ENCODE measurements at places on chromosomes 4 and X.

DNA sequence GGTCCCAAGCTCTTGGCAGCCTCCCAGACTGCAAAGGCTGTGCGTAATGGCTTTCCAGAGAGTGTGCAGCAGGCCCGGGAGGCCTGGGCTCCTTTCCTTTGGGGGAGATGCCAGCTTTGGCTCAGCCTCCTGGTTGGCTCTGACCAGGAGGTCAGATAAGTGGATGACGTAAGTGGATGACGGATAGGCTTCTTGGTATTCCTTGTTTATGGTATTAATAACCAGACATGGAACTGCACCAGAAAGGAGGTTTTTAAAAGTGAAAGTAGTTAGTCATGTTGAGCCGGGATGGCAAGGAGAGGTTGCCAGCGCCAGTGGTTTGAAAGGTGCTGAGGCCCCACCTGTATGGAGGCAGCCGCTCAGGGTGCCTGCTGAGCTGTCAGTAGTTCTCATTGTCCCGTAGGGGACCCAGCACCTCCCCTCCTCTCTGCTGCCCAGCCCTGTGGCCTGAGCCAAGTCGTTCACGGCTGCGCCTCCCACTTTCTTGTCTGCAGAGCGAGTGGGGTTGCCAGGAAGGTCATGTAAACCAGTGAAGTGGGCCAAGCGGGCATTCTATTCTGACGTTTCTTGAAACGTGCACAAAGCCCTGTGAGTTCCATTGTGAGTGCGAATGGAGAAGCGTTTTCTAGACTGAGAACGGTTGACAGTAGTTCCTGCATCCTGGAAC is 28.7 kb upstream of the STOX2 start:
- no peak for DNase-seq

GRCh38 chr4:17578482-17578891 is 1.5 kb downstream of the LAP3 start:
- no peak for DNase-seq

- DNase-seq: no peak
These were observed 9.3 kb upstream of the SAT1 start for GRCh38 chrX:23773601-23774175.

DNA sequence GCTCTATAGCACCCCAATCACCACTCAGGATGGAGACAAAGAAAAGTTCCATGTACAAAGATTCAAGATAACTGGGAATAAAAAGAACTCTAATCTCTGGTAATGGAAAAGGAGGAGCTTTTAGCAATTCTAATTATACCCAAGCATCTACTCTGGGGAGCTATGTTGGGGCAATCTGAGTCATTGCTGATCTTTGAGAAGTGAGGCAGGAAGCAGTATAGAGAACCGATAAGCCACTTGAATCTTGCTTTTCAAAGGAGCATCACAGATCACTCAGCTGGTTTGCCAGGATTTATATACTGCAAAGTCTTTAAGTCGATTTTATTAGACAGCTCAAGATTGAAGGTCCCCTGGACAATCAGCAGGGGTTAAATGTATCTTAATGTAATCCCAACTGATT is 220.0 kb downstream of the ENOX2 start:
- no peak for DNase-seq

DNA sequence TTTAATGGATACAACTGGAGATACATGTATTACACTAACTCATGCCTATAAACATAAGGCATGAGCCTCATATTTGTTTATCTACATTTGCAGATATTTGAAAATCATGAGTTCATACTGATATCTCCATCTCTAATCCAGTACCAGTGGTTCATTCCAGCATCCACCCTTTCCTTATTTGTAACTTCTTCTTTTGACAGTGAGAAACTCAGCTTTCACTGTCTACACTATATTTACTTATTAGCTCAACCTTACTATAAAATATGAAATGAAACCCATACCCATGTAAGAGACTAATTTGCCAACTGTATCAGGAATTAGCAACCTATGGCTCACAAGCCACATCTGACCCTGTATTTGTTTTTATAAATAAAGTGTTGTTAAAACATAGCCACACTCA is 161.9 kb upstream of the GPRIN3 start:
- no peak for DNase-seq

DNA sequence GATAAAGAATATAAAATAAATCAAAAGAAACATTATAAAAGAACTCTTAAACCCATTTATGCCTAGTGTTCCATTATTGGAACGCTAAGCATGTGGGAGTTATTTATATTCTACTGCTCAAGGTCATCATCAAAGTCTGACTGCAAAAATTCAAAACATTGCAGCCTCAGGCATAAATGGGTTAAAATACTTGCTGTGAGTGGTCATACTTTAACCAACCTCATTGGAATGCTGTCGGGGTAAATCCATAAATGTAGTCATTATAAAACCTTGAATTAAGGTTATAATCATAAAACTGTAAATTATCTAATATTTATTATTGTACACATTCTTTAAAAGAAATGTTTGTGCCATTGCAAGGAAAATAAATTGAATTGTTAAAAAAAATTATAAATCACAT is 55.0 kb downstream of the RPS6KA6 start:
- DNase-seq: no peak

- DNase-seq: no peak
These were observed 21.7 kb upstream of the CD38 start for GRCh38 chr4:15756361-15756861.

GRCh38 chr4:163157157-163157556 is 9.5 kb downstream of the NAF1 start:
- no peak for DNase-seq

DNA sequence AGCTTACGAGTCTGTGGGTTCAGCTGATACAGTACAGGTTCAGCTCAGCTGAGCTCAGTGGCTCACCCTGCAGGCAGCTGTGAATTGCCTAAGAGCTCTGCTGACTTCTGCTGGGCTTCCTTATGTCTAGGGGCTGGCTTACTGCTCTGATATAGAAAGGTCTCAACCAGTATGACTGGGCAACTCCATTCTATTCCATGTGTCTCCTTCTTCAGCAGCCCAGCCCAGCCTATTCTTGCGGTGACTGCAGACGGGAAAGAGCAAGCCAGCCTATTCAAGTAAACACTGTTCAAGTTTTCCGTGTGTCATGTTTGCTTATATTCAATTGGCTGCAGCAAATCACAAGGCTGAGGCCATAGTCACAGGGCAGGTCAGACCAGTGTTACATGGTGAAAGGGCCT is 615.4 kb upstream of the ZFP42 start:
- no peak for DNase-seq

DNA sequence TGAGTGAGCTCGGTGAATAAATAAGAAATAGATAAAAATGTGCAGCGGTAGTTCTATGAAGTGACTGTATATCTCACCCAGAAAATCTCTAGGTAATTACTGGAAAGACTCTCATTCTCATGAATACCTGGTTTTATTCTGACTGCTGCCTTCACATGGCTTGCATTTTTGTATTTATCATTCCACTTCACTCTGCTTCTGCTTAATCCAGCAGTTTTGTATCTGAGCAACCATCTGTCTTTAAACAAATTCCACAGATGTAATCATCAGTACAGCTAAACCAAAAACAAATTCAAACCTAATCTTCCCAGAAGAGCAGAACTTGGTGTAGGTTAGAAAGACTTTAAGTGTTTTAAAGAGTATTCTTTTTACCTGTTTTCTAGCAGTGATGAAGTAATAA is 11.2 kb upstream of the ALB start:
- no peak for DNase-seq

- DNase-seq: no peak
These were observed 109.2 kb upstream of the HS3ST1 start for GRCh38 chr4:11537846-11538245.

DNA sequence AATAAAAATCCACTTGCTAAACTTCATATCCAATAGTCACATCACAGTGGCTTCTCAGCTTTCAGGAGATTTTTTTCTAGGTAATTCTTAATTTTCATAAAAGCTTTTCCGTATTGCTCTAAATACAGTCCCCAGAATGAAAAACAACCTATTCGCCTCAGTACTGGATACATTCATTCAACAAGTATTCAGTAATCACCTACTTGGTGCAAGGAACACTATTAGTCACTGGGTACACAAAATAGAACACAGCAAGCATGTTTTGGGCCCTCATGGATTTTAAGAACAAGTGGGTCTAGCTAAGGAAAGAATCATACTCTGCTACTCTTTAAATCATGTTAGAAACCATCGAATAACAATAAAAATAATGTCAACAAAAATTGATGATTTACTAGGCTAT is 2.8 kb upstream of the BEX3 start:
- no peak for DNase-seq

DNA sequence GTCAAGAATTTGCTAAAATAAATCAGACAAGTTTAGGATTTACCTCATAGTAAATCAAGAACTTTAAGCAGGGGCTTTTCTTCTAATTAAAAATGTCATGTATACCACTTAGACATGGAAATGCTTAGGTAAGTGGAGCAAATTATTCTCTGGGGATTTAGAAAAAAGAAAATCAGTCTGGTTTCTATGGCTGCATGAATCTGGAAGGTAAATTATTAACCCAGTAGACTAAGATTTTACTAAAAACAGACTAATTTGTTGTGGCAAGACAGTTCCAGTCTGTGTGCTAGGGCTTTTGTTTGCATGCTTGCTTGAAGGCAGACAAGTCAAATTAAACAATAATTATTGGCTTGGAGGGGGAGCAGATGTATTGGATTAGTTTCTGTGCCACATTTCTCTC is 140.6 kb downstream of the TBL1X start:
- DNase-seq: no peak

GRCh38 chrX:30220661-30221060 is 5.3 kb downstream of the MAGEB2 start:
- no peak for DNase-seq

- no peak for DNase-seq
These were observed 170.3 kb upstream of the PUDP start for GRCh38 chrX:7318241-7318640.

DNA sequence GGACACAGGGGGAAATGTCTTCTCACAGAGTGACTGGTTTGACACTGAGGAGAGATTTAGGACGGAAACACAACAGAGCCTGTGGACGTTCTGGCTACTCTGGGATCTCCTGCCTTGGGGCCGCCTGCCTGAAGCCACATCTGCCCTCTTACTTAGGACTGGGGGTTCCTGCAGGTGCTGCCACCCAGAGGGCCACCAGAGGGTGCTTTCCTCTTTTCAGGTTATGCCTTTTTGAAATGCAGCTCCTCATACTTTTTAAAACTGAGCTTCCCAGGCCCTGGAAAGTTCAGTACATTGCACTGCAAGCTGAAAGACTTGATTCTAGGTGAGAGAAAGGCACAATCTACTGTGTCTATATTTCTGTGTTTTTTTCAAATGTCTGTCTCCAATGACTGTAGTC is 92.2 kb upstream of the PGRMC2 start:
- no peak for DNase-seq

DNA sequence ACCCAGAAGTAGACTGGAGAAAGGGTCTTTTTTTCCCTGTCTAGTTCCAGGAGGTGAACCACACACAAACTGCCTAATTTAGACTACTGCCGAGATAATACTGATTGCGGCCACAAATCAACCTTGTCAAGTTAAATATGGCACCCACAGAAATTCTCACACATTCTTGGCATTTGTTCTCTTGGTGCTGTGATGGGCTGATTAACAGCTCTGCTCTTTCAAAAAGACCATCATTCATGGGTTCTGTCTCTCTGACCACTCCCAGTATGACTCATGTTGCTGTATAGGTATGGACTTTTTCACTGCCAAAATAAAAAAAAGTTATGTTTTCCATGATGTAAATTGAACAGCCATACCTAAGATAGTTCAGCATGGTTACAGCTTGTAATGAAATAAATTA is 1003.5 kb upstream of the LCORL start:
- DNase-seq: no peak

GRCh38 chr4:89434364-89434988 is 126.9 kb upstream of the GPRIN3 start:
- DNase-seq: no peak

DNA sequence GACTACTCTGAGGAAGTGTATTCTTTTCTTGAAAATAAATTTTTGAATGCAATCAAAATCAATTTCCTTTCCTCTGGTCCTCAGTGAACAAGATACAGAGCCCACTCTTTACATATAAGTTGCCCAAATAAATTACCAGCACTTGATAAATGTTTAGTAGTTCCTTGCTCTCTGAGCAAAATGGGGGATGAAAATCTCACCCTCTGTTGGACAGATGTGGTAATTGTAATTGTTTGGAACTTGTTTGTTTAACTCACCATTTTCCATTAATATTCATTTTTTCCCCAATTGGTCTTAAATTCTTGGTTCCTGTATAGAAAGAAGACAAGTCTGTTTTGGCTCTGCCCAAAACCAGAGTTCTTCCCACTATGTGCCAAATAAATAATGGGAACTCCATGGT is 146.3 kb downstream of the LDB2 start:
- no peak for DNase-seq

DNA sequence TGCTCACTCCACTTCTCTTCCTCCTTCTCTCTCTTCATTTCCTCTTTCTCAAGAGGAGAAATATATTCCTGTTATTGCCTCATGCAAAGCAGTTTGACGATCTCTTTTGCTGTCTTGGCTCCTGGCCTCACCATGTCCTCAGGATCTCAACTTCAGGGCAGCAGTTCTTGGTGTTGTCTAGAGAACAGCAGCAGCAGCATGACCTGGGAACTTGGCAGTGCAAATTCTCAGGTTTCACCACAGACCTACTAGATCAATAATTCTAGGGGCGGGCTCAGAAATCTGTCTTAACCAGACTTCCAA is 193.4 kb upstream of the EDNRA start:
- no peak for DNase-seq

GRCh38 chrX:39899856-39900776 is 197.6 kb downstream of the BCOR start:
- no peak for DNase-seq

DNA sequence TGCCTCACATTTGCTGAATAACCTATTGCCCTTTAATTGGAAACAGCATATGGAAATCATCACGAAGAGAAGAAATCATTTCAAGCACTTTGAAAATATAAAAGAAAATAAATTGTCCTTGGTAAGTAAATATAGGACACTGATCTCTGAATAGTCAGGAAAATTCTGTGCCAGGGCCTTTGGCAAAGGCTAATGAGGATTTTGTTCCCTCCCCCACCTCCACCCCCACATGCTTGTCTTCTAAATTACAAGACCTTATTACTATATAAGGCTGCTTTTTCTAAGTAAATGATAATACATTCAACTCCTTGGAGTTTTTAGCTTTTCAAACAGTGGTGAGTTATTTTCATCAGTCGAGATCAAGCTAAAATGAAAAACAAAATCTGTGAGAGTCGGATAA is 15.8 kb downstream of the SYNPO2 start:
- DNase-seq: no peak

GRCh38 chr4:81634766-81635549 is 163.3 kb upstream of the RASGEF1B start:
- no peak for DNase-seq

DNA sequence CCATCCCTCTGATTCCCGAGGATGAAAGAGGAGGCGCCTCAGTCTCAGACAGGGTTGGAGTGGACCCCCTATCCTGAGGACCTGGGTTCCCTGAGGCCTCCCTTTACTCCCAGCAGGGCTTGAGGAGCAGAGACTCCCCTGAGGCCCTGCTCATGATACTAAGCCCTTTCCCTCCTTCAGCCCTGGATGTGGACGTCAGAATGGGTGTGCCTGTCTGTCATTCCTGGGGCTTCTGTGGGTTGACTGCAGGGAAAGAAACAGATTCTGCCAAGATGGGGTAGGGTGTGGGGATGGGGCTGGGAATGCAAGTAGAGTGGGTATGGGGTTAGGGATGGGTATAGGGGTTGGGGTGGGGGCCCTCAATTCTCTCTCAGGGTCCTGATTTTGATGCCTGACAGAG is 21.1 kb downstream of the MAGEA10 start:
- no peak for DNase-seq

GRCh38 chr4:139619644-139620043 is 46.0 kb upstream of the MGST2 start:
- DNase-seq: no peak
